ENCODE measurements at places on chromosomes 3 and 15. TPM values are rescaled to one million over a fixed set of nuclear protein-coding genes. Genes with fewer than 3 reads are reported as not detected.

DNA sequence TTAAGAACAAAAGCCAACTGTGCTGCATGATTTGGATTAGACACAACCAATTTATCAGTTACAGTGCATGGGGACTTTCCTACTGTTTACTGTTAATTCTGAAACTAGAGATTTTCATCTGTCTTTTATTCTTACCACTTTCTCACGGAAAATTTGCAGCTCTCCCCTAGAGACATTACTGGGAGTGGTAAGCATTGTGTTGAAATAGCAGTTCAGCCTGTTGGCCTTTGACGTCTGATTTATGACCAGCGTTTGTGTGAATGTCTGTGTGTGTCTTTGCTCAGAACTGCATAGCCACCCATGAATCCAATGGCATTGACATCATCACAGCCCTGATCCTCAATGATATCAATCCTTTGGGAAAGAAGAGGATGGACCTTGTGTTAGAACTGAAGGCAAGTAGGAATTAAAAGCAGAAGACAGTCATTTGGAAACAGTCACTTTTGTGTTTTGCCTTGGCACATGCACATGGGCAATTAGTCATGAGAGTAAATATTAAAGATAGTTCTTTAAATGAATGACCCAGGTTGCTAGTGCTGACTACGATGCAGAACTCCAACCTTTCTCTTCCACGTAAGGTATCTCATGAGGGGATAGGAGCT lies 202.2 kb upstream of the BHLHE40 start:
- DNase-seq = peak; percentile 65

- DNase-seq = no peak
Measured at GRCh38 chr3:193509103-193509965, 45.4 kb downstream of the ATP13A4 start.

DNA sequence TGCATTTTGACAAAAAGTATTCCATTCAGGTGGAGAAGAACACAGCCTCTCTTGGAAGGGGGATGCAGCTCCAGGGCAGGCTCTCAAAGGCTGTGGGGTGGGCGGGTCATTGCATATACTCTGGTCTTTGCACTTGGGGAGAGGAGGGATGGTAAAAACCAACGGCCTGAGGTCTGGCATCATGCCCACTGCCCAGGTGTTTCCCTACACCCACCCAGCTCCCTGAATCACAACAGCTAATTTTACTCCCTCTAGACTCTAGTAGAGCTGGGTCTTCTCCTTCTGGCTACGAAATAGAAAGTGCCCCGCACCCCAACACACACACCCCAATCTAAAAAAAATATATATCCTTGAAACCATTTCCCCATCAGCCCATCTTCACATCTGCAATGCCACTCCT lies 1.0 kb downstream of the MYLK start:
- DNase-seq = no peak

DNA sequence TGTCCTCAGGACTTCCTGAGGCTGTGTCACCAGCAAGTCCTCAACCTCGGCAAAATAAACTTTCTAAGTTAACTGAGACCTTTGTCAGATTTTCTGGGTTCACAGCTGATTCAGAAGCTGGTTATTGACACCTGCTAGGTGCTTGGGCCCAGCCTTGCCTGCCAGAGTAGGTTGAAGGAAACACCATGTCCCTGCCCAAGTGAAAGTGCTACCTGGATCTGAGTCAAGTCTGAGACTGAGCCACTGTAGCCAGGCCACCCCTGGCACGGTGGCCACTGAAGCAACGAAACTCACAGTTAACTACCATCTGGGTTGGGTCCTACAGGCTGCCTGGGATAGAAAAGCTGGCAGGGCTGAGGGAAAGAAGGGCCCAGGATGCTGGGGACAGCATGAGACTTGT lies 8.2 kb downstream of the HYAL2 start:
- DNase-seq = no peak

- DNase-seq = no peak
Measured at GRCh38 chr15:69929905-69930630, 167.6 kb downstream of the TLE3 start.

DNA sequence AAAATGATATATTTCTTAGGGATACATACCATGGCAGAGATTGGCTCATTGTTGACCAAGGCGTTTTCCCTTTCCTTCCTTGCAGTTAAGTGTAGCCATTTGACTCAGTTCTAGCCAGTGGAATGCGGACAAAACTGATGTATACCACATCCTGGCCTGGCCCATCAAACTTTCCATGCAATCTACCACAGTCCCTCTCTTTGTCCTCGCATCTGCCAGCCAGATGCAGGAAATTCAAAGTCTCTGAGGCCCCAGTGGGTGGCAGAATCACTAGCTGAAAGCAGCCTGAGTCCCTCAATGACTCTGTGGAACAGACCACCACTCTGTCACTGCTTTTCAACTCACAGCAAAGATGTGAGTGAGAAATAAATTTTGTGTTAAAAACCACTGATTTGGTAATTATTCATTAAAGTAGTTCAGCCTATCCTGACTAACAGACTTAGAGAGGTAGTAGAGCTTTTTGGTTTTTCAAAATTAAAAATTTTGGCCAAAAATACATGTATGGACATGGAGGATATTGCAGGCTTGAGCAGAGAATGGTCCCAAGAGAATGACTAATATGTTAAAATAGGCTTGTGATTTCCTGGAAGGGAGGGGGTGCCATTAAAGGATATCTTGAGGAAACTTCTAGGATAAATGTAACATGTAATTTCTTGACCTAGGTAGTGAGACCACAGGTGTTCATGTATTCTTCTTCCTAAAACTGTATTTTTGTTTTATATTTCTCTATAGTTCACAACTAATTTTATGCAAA lies 10.9 kb downstream of the LRRFIP2 start:
- DNase-seq = no peak

DNA sequence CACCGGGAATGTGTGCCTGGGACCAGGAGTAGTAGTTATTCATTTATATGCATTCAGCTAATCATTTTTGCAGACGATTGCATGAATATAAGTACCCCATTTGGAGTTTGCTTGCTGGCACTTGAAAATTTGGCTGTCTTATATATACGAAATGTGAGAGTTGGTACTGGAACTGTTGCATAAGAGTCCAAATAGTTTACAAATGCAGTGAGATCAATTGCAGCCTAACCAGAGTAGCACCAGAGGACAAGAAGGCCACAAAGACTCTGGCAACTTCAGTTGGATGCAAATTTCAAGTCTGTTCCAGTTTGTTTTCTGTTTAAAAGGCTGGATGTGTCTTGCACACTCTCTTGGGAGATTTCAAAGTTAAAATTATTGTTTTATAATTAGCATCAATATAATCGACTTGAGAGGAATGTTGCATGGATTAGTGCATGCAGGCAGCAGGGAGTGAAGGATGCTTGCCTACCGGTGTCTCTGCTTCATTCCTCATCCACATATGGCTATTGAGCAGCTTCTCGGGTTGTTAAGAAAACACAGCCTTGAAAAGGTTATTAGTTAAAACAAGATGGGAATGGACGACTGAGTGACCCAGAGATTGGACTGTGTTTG lies 213.0 kb downstream of the PTPRG start:
- DNase-seq = no peak

DNA sequence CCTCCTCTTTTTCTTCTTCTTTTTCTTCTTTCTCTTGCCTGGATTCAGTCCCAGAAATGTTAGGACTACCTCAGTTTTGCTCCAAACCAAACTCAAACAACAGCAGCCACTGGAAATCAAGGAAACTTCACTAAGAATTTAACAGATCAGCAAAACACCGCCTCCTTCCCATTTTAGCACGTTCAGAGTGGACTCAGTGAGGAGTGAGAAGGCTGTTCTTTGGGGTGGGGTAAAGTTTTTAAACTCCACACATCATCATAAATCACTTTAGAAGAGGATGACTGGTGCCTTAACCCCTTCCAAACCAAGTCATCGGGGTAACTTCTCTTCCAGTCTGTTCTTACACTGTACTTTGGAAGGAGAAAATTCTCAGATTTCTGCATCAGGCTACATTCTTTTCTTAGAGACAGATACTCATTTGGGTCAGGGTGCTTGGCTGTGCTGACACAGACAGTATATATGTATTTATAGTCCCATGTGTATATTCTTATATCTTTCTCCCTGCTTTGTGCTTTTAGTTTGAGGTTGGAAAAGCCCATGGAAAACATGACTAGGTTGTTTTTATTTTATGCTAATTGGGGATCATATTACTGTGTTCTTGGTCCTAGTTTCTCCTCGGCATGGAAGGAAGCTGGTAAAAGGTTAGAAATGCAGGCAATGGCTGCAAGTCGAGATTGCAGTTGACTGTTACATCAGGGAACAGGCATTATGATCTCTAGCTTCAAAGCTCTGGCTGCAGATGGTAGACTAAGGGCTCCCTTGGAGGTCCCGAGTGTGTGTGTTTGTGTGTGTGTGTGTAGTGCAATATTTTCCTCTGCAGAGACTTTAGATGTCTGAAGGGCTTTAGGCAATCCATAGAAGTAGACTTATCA lies at the start of gene CCDC80:
CCDC80 (minus strand) TSS at position 214 of the 872 bp plus-strand sequence. CDS start 1,238 bp downstream, outside the sequence.
- peak; percentile 87 for DNase-seq

A4GNT gene
- not detected for total RNA-seq

GPR149 gene
- 0.41 TPM for total RNA-seq

PLSCR4 gene
- 55.6 TPM for total RNA-seq

SPSB4 gene
- total RNA-seq = 18.7 TPM

PLOD2 gene
- 27.7 TPM for total RNA-seq

NAALADL2 gene
- 76.0 TPM for total RNA-seq

GOLGA8B gene
- total RNA-seq = 31.3 TPM

AQP9 gene
- total RNA-seq = 0.62 TPM

ACAN gene
- total RNA-seq = 12.6 TPM
